ENCODE measurements at places on chromosomes 6 and 20.

GRCh38 chr20:3218307-3218988, 9.2 kb downstream of the ITPA start:
- peak; percentile 52 for DNase-seq

- no peak for DNase-seq
Observed at GRCh38 chr6:147077251-147077650, 127.0 kb upstream of the STXBP5 start.

DNA sequence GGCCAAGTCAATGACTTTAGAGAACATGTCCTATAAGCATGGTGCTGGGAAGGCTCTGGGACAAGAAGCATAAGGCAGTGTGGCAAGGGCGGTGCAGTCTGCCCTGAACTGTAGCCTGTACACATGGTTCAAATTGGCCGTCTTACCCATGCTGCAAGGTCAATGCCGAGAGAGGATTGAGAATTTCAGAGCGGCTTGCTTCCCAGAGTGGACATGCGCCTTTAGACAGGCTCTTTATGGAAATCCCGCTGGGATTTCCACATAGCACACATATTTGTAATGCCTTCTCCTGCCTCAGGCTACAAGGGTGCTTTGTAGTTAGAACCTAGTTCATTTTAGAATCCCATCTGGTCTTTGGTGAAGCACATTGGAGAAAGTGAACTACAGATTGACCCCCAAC, 36.1 kb upstream of the CEP162 start:
- DNase-seq, result no peak

GRCh38 chr6:167116838-167117228, 6.1 kb upstream of the CCR6 start:
- DNase-seq, result no peak

DNA sequence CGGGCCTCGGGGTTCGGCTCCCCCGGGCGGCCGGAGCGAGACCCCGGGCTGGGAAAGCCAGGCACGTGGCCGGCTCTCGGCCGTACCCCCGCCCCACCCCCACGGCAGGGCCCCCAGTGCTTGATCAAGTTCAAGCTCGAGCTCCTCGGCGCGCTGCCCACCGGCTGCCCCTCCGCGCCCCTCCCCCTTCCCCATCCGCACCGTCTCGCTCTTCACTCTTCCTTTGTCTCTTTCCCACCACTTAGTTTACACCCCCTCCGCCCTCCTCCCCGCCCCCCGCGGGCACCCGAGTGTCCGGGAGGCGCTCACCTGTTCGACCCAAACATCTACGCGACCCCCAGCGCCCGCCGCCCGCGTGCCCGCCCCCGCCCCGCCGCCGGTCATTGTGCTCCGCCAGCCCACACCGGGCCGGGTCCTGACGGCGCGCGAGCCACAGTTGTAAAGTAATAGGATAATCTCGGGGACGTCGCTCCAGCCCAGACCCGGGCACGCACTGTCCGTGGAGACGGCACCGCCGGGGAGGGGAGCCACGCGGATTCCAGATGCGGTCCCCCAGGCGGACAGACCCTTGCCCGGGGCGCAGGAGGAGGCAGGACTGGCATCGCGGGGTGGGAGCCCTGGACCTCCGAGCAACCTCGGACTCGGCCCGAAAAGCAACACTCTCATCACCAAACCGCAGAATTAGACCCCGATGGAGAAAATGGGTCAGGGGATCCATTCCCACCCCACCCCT, 100.7 kb downstream of the NOL4L start:
- DNase-seq, result no peak

DNA sequence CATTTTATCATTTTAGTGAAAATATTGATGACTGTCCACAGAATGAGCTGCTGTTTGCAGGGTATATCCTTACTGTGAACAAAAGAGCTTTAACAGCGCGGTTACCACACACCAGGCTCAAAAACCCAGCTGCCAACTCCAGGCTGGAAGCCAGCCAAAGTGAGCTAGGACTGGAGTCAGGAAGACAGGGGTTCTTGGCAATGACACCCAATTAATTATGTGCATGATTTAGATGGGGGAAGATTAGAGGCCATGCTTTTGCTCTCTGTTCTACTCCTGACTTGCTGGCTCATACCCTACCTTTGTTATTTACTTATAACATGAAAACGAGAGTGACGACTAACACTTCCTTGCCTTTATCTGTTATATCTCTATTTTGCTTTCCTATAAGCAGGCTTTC, 128.9 kb upstream of the SHLD1 start:
- no peak for DNase-seq

DNA sequence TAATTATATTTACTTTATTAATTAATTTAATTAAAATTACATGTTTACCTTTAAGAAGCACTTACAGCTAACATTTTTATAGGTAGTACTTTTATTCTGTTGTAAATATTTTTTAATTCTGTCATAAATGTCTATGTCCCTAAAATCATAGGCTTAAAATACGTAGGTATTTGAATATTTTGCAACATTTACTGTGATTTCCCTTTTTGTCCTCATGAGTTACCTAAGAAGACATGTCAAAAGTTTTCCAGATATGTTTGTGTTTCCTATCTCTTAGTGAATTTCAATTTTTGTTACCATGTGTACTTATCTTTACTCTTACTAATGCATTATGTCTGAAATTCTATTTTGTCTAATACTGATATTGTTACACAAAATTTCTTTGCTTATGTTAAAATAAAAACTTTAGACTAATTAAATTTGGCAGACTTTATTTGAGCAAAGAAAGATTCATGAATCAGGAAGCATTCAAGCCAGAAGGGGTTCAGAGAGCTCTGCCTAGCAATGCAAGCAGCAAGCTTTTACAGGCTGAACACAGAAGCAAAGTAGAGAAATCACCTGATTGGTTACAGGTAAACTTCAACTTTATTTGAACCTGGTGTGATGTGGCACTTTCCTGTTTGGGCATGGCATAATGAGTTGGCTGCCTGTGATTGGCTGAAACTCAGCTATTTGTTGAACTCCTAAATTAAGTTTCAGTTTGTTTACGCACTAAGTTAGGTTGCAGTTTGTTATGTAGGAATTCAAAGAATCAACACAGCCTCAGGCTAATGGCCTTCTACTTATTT, 123.2 kb upstream of the TMEM170B start:
- DNase-seq, result no peak

- DNase-seq, result no peak
Observed at GRCh38 chr6:144278659-144279314, 6.3 kb upstream of the UTRN start.

DNA sequence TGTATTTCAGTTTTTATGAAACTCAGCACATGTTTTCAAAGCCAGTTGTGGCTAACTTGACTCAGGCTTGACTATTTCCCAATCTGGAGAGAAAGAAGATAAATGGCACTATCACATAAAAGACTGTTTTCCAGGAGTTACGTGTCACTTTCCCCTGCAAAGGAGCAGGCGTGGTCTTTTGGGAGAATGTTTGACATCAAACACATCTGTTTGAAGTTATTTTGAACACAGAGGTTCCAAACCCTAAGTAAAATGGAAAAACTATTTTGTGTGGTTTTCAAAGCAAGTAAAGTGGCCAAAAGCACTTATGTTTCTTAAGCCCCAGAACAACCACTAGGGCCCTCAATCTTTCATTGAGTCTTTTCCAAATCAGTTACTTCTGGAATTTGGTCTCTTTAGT, 89.7 kb downstream of the FOXF2 start:
- no peak for DNase-seq
